Endodermal cell (in vitro differentiated cells): ENCODE measurements at places on chromosomes 3 and 15.

- DNase-seq = no peak
These were observed 163.6 kb downstream of the CHSY1 start for GRCh38 chr15:101088271-101088670.

- DNase-seq = no peak
These were observed 145.2 kb downstream of the P3H2 start for GRCh38 chr3:189975391-189975990.

DNA sequence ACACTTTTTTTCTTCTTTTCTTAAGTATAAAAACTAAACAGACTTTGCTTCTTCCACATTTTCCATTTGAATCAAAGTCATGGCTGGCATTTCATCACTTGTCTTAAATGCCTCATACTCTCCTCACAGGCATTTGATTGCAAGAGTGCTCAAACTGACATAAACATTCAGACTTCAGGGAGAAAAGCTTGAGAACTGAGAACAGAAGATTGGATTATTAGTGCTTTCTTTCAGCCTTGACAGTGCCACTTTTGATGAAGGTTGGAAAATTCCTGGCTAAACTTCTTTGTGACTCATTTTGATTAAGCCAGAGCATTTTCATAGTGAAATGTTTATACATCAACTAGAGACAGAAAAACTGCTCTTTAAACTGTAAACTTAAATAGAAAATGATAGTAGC is 544.4 kb downstream of the DIPK2A start:
- no peak for DNase-seq

DNA sequence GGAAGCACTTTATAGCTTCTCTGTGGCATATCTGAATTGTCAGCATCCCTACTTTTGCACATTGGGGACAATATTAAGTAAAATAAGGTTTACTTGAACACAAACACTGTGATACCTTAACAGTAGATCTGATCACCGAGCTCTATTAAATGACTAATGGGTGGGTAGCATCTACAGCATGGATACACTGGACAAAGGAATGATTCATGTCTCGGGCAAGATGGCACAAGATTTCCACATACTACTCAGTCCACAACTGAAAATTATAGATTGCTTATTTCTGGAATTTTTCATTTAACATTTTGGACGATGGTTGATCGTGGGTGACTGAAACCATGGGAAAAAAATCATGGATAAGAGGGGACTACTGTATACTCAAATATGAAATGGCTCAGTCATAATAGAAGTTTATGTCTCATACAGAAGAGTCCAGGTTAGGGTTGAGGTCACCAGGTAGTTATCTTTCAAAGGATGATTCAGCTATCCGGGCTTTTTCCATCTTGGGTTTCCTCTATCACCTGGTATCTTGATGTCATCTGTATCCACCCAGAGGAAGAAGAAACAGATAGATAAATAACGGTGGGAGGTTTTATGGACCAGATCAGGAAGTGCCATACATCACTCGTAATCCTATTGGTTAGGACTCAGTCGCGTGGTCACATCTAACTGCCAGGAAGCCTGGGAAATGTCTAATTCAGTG is 320.0 kb upstream of the RARB start:
- DNase-seq = no peak

GRCh38 chr3:99901200-99901926 is 83.7 kb downstream of the CMSS1 start:
- DNase-seq = no peak

- DNase-seq = no peak
These were observed 1.2 kb downstream of the PARP16 start for GRCh38 chr15:65285291-65286068.

DNA sequence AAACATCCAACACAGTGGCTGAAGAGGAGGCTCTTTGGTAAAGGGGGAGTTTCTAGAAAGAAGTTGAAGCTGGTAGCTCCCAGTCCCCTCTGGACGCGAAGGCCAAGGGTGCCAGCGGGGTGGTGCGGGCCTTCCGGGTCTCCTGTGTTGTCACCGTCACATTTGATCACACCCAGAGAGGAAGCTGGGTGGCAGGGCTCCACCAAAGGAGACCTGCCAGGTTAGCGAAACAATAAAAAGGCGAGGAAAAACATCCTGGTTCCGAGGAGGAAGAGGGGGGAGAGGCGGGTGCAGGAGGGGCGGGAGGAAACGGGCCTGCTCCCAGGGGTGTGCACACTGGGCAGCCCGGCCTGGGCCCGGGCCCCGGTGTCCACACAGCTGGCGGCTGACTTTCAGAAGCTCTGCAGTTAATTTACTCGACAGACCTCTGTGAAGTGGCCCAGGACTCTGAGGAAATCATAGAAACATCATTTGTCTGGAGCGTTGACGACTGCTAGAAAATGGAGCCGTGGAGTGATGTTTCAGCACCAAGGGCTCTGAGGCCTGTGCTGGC is 12.1 kb downstream of the HEG1 start:
- peak; percentile 48 for DNase-seq

- no peak for DNase-seq
These were observed 451.9 kb downstream of the FOXP1 start for GRCh38 chr3:71131375-71132314.

GRCh38 chr3:120169407-120169806 is 75.2 kb upstream of the GSK3B start:
- DNase-seq = no peak

DNA sequence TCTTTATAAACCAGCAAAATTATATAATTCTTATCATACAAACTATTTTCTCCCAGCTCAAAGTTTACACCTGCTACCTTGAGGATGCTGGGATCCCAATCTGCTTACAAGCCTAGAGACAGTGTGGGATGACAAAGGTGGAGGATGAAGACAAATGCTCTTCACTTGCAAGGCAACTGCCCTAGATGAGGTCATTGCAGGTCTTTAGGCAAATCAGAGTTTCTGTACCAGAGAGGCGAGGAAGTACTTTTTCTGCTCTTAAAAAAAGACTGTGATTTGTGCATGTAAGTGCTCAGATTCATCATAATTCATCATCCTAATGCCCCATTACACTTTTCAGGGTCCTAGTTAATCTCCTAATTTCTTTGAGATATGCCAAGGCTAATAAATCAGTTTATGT is 376.1 kb downstream of the ZPLD1 start:
- no peak for DNase-seq

DNA sequence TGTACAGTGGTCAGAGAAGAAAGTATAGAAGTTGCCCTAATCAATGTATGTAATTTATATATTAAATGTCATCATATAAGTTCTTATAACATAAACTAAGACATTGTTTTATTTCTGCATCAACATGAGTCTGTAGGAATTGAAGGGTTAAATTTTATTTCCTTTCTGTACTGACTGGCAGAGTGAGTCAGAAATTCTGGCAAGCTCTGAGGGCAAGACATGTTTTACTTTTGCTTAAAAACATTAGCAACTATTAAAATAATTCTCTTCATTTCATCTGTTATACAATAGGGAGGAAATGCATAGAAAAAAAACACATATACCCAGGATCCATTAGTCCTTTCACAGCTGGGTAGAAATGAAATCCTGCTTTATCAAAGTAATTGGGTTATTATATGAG is 171.4 kb upstream of the ALCAM start:
- DNase-seq = no peak

DNA sequence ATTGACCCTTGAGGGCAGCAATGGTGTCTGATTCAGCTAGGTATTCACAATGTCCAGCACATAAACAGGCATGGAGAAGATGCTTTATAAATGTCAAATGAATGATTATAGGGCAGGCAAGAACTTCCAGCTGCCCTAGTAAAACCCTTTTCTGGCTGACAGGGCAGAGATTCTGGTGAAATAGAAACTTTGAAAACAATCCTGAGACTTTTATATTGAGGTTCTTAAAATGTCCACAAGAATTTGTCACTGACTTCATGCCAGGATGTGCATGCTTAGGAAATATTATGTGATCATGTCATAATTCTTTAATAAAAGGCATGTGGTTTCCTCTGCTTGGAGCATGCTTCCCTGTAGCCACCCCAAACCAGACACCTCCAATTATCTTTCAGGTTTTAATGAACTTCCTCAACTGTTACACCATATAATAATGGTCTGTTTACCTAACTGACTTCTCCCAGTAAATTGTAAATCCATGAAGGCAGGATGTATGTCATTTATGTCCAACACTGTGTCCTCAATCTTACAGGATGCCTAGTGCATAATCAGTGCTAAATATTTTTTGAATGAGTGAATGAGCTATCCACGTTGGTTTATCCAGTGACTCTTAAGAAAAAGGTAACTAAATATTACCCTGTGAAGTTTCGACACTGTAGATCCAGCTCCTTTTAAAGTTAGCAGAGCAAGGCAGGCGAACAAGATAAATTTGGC is 43.4 kb upstream of the CLRN1 start:
- no peak for DNase-seq

- DNase-seq = no peak
These were observed 111.7 kb upstream of the LINGO1 start for GRCh38 chr15:77744398-77744797.

DNA sequence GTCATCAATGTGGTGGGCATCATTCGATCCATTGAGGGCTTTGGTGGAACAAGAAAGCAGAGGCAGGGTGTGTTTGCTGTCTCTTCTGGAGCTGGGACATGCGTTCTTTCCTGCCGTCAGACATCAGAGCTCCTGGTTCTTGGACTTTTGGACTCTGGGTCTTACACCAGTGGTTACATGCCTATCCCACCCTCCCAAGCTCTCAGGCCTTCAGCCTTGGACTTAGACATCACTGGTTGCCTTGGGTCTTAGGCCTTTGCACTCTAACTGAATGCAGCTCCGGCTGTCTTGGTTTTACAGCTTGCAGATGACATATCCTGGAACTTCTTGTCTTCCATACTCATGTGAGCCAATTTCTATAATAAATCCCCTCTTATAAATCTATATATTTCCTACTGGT is 8.1 kb upstream of the MASP1 start:
- DNase-seq = no peak

- DNase-seq = no peak
These were observed 97.5 kb downstream of the TCF12 start for GRCh38 chr15:57015897-57016296.

DNA sequence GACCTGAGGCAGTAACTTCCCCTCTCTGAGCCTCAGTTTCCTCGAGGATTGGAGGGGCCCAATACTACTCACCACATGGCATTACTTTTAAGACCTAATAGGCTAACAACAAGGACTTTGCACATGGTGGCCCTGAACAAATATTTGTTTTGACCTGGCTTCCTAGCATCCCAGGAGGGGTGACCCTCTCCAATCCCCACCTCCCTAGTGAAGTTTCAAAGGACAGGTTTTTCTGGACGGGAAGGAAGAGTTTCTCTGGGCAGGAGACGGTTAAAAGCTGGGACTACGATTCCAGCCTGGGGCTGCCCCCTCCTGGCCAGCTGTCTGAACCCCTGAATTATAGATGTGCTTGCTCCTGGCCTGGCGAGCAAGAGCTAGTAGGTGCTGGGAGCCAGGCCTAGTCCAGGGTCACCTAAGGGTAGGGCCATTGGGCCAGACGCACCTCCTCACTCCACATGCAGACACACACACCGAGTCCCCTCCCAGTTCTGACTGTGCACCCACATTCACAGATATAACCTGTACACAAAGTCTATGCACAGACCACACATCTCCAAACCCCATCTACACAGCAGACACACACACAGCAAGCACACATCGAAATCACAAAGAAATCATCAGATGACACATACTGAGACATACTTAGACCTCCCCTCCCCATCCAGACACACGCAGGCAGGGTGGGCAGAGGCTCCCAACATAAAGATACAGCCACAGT is 2.7 kb upstream of the ISL2 start:
- DNase-seq = peak; percentile 82

DNA sequence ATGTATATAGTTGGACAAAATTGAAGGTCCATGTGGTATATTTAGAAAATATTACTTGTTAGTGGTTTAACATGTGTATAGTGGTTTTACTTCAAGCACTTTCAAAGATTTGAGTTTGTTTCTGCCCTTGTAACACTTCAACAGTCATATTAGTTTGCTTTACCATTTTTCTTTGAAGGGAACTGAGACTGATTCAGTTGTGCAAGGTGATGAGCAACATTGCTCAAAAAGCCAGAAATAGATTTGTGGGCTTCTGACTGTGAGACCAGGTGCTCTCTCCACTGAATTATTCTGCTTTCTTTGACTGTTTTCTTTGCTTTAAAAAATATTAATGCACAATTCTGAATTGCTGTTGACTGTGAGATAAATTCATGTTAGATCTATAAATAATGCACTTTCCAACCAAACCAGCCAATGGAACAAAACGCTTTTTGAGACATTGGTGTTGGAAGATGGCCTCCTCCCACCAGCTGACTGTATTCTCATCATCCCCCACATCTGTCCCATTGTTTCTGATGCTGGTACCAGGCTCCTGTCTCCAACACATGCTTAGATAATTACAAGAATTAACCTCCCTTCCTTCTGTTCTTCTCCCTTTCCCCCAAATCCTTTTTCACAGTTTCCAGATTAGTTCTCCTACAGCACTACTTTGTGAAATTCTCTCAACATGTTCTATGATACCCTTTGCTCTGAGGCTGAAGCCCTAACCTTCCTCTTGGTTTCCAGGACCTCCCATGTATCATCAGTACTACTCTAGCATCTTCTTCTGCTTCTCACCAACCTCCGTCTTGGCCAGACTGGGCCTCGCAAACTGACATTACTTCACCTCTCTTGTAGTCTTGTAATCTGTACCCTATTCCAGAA is 27.9 kb downstream of the PLCL2 start:
- DNase-seq = no peak

- DNase-seq = no peak
These were observed 168.1 kb upstream of the OSTN start for GRCh38 chr3:191030929-191031328.

DNA sequence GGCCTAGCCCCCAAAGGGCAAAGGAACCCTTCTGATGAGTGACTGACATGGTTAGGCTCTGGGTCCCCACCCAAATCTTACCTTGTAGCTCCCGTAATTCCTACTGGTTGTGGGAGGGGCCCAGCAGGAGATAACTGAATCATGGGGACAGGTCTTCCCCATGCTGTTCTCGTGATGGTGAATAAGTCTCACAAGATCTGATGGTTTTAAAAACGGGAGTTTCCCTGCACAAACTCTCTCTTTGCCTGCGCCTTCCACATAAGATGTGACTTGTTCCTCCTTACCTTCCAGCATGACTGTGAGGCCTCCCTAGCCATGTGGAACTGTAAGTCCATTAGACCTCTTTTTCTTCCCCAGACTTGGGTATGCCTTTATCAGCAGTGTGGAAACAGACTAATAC is 16.9 kb downstream of the TKT start:
- DNase-seq = no peak

GRCh38 chr3:186090901-186091300 is 18.0 kb downstream of the ETV5 start:
- no peak for DNase-seq

DNA sequence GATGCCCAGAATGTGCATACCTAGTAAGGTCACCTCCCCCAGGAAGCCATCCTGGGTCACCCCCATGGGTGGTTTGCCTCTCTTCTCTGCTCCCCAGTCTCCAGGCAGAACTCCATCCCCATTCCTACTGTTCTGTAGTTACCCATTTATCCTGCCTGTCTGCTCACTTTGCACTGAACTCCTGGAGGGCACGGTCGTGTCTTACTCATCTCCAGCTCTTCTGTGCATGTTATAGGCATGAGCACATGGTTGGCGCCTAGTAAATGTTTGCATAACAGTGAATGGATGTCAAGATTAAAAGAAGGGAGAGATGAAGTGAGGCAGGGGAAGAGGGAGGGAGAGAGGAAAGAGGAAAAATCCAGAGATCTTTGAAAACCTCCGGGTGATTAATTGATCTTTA is 208.4 kb upstream of the TRIM42 start:
- peak; percentile 24 for DNase-seq
